Cerebellum (tissue), 4 donors: ENCODE measurements at places on chromosomes 2 and 18. TPM values are rescaled to one million over a fixed set of nuclear protein-coding genes. Genes with fewer than 3 reads are reported as not detected.
A peak's percentile ranks its signal among the peaks of the same experiment; 100 is the strongest.

- DNase-seq: no peak
Observed at GRCh38 chr2:182887753-182888415, 21.4 kb upstream of the FRZB start.

DNA sequence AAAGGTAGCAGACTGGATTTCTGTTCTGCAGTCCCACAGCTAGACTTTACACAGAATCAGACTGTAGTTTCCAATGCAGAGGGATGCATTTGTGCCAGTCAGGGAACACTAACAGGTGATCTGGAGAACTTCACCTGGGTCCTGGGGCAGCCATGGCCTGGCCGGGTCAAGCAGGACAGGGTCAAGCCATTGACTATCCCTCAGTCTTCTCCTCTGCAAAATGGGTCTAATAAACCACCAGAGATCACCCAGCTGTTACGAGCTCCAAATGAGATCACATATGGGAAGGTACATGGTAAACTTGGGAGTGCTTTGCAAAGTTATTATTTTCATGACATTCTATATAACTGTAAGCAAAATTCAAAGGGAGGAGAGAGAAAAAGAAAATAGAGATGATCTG is 294.1 kb downstream of the CDCA7 start:
- no peak for DNase-seq

- DNase-seq: no peak
Observed at GRCh38 chr2:48968011-48968410, 186.3 kb downstream of the FSHR start.

GRCh38 chr2:62966991-62967390 is 83.6 kb upstream of the OTX1 start:
- no peak for DNase-seq

- DNase-seq: no peak
Observed at GRCh38 chr2:38194751-38195150, 118.8 kb upstream of the CYP1B1 start.

Gene PJVK
- total RNA-seq: 3.3 TPM

Gene DNER
- total RNA-seq: 167 TPM

DNA sequence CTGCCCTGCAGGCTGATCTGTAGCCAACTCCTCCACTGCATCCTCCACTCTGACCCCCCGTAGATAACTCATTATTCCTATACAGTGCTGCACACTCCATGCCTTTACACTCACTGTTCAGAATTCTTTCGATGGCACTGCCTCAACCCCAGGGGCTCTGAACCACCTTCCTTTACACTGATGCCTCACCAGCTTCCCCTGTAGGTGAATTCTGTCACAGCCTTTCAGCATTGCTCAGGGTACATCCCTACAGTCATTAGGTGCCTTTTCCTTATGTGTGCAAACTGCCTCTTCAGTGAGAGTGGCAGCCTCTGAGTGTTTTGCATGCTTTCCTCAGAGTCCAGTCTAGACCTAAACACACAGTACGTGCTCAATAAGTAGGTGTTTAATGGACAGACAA is 319.4 kb downstream of the LRRTM1 start:
- DNase-seq: no peak

Gene UGT1A7
- total RNA-seq: not detected

DNA sequence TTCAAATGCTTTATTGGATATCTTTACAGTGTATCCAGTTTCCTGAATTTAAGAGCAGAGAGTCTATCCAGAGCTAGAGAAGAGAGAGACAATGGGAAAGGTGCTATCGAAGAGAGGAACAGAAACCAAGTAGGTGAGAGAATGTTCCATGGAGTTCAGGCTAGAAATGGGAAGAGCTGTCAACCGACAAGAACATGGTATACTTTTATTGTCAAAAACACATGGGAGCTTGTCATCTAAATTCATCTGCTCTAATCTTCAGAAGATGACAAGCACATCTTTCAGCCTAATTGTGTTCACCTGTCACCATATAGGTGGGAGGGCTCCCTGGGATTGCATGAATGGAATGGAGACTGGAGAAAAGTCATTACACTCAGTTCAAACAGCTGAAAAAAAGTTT is 690.4 kb upstream of the LRATD1 start:
- no peak for DNase-seq

DNA sequence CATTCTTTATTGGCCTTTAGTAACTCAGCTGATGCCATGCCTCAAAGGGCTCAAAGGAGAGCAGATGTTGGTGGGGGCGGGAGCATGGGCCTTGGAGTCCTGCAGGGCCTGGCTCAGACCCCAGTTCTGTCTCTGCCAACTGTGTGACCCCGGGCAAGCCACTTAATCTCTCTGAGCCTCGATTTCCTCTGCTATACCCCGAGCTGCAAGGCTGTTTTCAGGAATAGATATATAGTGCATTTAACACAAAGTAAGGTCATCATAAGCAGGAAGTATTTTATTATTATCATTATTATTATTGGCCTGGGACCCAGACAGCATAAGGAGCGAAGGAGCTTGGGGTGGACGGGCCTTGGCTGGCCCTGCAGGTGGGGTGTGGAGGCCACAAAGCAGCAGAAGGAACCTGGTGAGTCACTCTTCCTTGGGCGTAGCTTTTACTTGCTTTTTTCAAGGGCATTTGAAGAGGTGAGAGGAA is 162.7 kb downstream of the INHBB start:
- no peak for DNase-seq

Gene IL1R2
- total RNA-seq: not detected

DNA sequence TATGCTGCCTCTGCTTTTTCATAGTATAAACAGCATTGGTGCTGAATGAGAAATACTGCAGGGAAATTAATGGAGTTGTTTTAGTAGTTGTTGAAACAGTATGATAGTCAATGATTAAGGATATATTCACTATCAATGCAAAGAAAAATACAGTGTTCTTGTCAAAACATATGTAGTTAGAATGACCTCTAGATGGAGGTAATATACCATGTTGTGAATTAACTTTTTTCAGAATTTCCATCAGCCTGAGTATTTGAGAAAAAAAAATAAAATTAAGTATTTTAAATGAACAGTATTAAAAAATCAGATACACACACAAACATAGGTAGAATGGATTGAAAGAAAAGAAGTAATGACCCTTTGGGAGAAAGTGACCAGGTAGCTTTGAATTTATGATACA is 59.5 kb downstream of the RMDN2 start:
- no peak for DNase-seq

- DNase-seq: no peak
Observed at GRCh38 chr18:28095041-28095440, 81.9 kb downstream of the CDH2 start.

DNA sequence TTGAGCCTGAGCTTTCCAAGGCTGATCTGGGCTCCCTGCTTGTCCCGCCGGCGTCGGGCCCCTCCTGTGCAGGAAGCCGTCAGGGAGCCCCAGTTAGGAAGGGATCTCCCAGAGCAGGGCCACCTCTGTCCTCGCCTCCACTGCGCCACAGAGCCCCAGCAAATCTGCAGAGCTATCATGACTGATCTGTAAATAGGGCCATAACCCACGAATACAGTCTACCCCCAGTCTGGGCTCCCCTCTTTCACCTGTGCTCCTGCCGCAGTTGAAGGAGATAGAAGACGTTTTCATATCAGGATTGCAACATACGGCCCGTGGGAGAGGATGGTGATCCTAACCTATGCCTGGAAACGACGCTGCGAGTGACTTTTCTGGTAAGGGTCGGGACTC is 138.7 kb downstream of the PTGR3 start:
- DNase-seq: no peak

Gene VWC2L
- total RNA-seq: 4.3 TPM

DNA sequence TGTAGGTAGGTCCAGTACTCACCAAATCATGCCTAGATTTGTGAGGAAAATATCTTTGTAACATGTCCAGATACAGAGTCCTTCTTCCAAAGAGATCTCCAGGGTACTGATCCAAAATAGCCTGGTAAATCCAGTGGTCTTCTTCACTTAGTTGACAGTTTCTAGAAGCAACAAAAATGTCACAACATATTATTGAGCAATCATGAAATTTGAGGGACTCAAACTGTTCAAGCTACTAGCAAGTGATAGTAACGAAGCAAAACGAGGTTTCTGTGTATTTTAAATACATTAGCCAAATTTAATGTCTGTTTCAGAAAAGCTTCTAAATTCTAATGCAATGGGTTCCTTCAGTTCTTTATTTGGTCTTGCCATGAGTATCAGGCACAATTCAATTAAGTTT is 142.8 kb downstream of the CCDC148 start:
- DNase-seq: no peak

DNA sequence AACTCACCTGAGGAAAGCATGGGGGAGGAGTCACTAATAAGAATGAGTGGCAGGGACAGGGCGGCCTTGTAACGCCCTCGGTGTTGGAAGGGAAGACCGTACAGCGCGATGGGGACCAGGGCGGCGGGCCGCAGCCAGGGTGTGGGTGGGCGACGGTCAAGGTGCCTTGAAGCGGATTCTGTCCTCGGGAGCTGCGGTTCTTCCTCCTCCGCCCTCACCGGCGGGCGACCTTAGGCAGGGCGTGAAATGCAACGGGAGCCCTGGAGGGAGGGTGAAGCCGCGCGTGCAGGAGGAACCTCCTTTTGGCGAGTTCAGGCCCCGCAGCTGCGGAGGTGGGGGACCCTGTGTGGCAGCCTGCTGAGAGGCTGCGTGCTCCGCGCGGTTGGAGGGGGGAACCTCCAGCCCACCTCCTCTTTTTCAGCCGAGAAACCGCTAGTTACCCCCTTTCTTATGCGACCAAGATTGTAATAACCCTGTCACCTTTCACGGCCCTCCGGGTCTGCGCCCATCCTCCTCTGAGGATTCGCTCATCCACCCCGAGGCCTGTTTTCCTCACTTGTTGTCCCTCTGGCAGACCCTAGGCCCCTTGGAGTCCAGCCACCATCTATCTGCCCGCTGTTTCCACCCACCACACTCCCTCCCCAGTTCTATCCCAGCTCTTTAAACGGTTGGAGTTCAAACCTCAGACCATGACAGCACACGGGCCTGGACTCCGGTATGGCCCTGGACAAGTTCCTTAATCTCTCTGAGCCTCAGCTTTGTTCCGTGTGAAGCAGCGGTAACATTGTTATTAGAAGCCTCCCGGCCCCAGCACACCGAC is 823 bp upstream of the RNU2-63P start:
- DNase-seq: peak; percentile 74

DNA sequence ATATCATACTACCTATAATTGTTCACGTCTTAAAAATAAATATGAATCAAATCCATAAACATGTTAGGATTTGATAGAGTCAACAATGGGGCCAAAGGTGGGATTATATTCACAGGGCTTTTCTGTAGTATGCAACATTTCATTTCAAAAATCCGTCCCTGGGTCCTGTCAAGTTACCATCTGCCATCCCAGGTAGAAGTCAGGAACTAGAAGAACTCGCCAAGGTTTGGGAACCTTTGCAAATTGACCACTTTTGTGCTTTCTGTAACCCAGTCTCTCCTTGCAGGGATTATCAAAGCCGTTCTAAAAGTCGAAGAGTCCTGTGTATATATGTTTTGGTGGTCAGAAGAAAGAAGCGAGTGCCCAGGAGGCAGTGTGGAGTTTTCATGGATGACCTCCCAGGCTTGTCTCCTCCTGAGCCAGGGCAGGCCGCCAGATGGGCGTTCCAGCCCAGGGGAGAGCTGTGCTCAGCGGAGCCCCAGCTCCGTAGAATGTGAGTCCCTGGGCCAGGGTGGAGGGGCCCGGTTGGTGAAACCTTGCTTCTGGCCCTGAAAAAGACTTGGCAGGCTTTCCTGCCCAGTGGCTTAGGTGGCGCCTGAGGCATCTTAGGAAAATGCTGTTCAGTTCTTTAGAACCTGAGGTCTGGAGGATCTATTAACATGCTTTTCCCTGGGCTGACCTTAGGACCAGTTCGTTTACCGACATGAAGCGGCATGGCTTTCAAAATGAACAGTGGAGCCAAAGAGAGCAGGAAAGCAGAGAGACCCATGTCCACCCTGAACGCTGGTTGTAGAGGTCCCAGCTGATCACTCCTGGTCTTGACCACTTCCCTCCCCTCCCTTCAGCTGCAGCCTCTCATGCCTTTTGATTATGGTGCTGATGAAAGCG is 69.2 kb downstream of the LONRF2 start:
- peak; percentile 75 for DNase-seq

DNA sequence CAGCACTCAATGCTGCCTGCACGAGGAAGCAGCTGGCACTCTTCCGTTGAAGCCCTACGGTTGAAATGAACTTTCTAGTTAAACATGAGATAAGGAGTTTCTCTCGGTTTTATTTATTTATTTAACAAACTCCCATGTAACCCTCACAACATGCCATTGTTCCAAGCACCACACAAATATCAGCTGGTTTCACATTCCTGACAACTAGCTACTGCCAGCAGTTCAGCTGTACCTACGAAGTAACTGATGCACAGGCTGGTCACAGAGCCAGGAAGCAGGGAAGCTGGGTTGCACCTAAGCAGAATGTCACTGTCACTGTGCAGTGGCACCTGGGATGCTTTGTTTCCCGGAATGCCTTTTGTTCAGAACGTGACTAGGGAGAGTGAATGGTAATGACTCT is 18.1 kb downstream of the TIMM21 start:
- DNase-seq: no peak

GRCh38 chr18:27585602-27586173 is 400.6 kb upstream of the CHST9 start:
- DNase-seq: no peak

DNA sequence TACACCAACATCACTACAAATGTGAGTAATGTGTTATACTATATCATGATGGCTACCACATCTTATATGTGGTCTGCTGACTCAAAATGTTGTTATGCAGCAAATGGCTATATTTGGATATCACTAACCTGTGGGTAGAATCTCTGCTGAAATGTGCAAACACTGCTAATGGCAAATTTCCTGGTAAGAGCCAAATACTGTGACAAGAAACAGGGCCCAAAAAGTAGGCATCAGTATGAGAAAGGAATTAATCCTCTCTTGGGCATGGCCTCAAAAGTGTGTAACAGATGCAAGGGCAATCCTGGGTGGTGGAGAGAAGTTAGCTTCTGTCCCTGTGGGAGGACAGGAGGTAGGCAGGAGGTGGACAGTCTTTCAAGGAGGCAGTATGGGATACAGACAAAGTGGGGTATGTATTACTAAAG is 13.3 kb downstream of the ATF2 start:
- DNase-seq: no peak

Gene GALNT13
- 14.2 TPM for total RNA-seq

Gene CYBRD1
- total RNA-seq: 16.3 TPM

- no peak for DNase-seq
Observed at GRCh38 chr2:133378386-133378785, 189.9 kb downstream of the NCKAP5 start.

Gene ADRA2B
- total RNA-seq: not detected

DNA sequence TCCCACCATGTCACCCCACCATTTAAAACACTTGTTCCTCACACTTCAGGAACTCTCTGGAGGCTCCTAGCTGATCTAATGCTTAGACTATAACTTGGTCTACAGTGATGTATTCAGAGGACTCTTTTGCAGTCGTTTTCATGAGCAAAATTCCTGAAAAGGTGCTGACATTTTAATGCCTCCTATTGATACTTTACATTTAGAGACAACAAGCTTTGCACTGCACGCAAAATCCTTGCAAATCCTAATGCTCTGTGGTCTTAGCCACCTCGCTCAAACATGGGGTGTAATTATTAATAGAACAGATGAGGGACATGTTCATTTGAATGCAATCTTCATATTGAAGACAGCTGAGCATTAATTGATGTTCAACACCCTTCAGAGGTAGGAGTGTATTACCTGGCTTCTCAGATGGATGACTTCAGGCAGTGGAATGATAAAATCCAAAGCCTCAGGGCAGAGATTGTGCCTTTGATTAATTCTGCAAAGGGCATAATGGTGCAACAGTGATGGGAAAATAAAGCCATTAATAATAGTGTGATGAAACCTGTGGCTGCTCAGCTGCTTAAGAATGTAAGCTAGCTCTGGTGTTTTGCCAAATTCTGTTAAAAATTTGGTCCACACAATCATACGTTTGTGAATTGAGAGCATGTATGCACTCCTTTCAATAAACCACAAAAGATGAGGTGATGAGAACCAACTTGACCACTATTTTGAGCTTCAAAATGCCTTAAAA is 5.4 kb downstream of the CTAGE1 start:
- no peak for DNase-seq
